ENCODE measurements at places on chromosomes 13 and 19. TPM values are rescaled to one million over a fixed set of nuclear protein-coding genes. Genes with fewer than 3 reads are reported as not detected.

- DNase-seq = no peak
- peaks cover 21% of the 10 kb centered on the region for H3K27me3 ChIP-seq
- H3K27ac ChIP-seq = no peak overlapping the region
- no peaks in the 10 kb centered on the region for H3K36me3 ChIP-seq
- H3K4me3 ChIP-seq = no peak overlapping the region
Observed at GRCh38 chr19:13058951-13059660, 43.6 kb downstream of the LYL1 start.

DNA sequence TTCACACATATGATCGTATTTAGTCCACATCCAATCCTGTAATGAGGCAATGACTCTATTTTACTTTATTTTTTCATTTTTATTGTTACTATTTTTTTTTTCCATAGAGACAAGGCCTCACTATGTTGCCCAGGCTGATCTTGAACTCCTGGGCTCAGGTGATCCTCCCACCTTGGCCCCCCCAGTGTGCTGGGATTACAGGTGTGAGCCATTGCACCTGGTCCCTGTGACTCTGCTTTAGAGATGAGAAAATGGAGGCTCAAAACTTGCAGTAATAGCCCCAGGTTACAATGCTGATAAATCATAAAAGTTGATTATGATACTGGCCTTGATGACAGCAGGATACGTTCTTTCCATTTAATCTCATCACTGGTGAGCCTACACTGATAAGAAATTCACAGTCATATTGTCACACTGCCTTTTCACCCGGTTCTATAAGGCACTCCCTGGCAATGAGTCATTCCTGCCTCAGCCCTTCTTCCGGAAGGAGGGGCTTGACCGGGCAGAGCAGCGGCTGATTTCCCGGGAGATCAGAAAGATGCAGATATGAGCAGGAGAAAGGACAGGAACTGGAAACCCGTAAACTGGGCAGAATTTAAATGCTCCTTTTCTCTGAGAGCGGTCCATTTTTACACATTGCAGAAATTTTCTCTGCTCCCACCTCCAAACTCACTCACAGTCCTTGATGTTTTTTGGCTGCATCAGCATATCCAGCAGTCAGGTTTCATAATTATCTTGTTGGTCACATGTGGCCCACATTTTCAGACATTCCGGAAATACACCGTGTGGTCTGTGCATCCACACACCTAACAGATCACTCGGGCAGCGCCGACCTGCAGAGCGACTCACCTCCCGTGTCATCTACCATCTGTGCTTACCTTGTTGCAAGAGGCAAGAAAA is 616.4 kb downstream of the EFNB2 start:
- H3K4me3 ChIP-seq = no peak overlapping the region
- DNase-seq = no peak

DNA sequence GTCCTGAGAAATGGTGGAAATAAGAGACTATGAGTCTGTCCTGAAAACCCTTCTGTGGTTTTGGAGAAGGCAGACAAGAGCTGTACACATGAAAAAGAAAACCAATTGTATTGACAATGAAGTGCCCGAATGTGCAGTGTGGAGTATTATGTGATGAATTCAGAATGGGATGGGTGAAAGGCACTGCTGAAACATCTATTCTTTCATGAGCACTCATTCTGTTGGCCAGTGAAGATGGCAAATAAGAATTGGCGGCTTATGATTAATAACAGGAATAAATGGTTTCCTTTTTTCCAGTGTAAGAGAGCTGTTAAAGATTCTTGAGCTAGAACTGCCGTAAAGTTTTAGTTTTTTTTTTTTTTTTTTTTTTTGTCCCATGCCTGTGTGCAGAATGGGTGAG is 5.7 kb downstream of the POLR1D start:
- H3K27ac ChIP-seq = no peak overlapping the region
- peaks cover 51% of the 10 kb centered on the region for H3K4me1 ChIP-seq
- no peaks in the 10 kb centered on the region for H3K27me3 ChIP-seq
- H3K4me3 ChIP-seq = no peak overlapping the region
- peaks cover 56% of the 10 kb centered on the region for H3K36me3 ChIP-seq

DNA sequence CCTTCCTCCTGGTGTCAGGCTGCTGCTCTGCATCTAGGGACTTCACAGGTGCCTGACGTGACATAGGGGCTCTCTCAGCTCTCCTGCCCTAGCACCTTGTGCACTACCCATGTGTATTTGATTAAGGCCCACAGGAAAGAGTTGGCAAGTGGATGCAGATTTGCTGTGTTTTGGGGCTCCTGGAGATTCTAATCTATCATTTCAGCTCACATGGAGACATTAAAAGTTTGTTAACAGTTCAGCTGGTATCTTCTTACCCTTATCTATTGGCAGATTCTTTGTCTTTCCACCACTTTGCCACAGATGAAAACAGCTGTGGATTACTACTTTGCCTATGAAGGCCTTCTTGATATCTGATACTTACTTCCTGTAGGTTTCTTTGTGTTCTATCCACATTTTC is 41.9 kb downstream of the WASF3 start:
- no peak for DNase-seq
- H3K27ac ChIP-seq = no peak overlapping the region
- H3K4me1 ChIP-seq = peaks cover 12% of the 10 kb centered on the region
- H3K36me3 ChIP-seq = no peaks in the 10 kb centered on the region

DNA sequence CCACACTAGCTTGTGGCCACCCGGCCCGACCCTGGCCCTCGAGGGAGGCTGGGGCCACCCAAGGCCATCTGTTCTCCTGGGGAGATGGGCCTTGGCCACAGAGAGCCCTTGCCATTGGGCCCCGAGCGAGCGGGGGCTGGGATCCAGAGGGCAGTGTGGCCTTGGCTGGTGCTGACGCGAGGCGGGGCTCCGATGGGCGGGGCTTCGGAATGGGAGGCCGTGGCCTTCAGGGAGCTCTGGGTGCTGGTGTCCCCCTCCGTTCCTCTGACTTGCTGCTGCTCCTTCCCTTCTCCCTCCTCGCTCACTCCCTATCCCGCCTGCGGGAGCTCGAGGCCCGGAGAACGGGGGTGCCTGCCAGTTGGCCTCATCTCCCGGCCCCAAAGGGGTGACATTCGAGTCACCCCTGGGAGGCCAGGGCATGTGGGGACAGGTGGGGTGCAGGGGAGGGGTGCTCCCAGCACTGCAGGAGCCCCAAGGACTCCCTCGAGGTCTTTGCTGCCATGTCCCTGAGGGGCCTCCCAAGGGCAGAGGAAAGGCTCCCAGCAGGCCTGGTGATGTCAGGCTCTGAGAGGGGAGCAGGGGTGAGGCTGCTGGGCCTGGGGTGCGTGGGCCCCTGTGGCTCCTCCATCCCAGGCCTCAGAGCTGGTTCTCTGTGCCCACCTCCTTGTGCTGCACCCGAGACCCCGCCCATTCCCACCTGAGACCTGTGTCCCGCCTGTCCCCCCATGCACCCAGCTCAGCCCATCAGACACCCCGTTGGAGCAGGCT is 4.2 kb downstream of the NCLN start:
- H3K4me3 ChIP-seq = no peak overlapping the region
- no peaks in the 10 kb centered on the region for H3K27me3 ChIP-seq
- no peak for DNase-seq
- peaks cover 28% of the 10 kb centered on the region for H3K4me1 ChIP-seq

GRCh38 chr19:1136201-1136600 is 32.4 kb downstream of the GPX4 start:
- H3K27me3 ChIP-seq = no peaks in the 10 kb centered on the region
- peaks cover 13% of the 10 kb centered on the region for H3K36me3 ChIP-seq
- H3K27ac ChIP-seq = no peak overlapping the region
- DNase-seq = no peak
- H3K4me3 ChIP-seq = no peak overlapping the region

DNA sequence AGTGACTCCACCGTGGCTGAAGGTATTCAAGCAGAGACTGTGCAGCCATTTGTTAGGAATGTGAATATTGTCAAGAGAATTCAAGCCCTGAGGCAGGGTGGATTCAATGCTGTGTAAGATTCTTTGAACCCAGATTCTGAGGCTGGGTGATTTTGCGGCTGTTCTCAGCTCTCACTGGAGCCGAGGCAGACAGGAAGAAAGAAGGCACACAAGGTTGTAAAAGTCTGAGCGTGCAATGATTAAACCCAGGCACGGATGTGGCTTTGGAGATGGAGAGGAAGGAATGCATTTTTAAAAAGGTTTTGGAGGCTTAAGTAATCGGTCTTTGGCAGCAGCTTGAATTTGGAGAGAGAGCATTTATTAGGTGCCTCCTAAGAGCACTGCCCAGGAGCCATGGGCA is 187.9 kb downstream of the KATNAL1 start:
- peak overlapping the region; percentile 43 for H3K4me3 ChIP-seq
- H3K27ac ChIP-seq = peak overlapping the region; percentile 35
- H3K36me3 ChIP-seq = no peaks in the 10 kb centered on the region
- peaks cover 36% of the 10 kb centered on the region for H3K4me1 ChIP-seq

KLK11 gene
- total RNA-seq = not detected

CCL25 gene
- 19.0 TPM for total RNA-seq
